ENCODE measurements at places on chromosomes 2 and 18. TPM values are rescaled to one million over a fixed set of nuclear protein-coding genes. Genes with fewer than 3 reads are reported as not detected.

The TMEM131 gene
- polyA plus RNA-seq = 15.7 TPM

The TTC21B gene
- polyA plus RNA-seq = 38.0 TPM

GRCh38 chr18:3466872-3467271 lies 16.9 kb downstream of the TGIF1 start:
- H3K36me3 ChIP-seq = no peaks in the 10 kb centered on the region
- peaks cover 18% of the 10 kb centered on the region for H3K4me1 ChIP-seq
- H3K27ac ChIP-seq = no peak overlapping the region
- DNase-seq = no peak

- peak; percentile 34 for DNase-seq
- no peaks in the 10 kb centered on the region for H3K4me1 ChIP-seq
- no peak overlapping the region for H3K27ac ChIP-seq
- no peaks in the 10 kb centered on the region for H3K27me3 ChIP-seq
- no peak overlapping the region for H3K4me3 ChIP-seq
Measured at GRCh38 chr2:216765761-216766262, 70.5 kb upstream of the IGFBP5 start.

DNA sequence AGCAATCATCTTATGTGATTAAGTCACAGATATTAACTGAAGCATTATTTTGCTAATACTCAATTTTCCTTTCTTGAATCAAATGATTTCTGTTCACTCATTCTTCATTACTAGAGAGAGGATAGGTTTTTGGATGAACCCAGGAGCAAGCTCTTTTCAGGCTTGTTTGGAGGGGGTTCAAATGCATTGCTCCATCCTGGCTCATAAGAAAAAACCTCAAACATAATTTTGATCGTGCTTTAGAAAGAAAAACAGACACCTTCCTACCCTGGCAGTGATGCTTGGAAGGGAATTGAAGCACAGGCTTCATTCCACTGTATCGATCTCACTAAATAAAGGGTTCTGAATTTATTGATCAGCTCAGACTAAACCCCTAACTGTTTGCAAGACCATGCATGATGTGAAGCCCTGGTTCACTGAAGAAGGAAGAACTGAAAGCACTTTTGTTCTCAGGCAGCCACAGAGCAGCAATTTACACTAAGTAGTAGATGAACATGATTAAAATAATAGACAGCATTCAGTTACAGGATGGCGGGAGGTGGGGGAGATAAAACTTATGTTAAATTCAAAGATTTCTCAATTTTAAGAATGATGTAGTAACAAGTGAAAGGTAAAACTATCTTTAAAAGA lies 53.4 kb downstream of the CDH2 start:
- no peaks in the 10 kb centered on the region for H3K27me3 ChIP-seq
- no peak for DNase-seq
- H3K4me1 ChIP-seq = peaks cover 50% of the 10 kb centered on the region
- H3K27ac ChIP-seq = no peak overlapping the region
- H3K4me3 ChIP-seq = no peak overlapping the region

DNA sequence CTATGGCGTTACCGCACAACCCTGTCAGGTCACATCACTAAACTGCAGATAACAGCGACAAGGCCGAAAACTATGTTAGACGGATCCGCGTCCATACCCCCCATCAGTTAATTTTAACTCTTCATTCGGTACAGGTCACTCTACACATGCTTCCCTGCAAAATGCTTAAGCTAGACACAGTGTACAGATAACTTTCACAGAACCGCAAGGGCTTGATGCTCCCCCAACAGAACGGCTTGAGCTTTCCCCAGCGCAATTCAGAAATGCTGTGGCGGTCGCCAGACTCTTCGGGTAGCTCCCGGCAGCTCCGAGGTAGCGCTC lies 283 bp upstream of the RBBP8 start:
- no peak for DNase-seq
- peak overlapping the region; percentile 80 for H3K4me3 ChIP-seq
- H3K27ac ChIP-seq = peak overlapping the region; percentile 92
- H3K27me3 ChIP-seq = no peaks in the 10 kb centered on the region
- H3K36me3 ChIP-seq = no peaks in the 10 kb centered on the region
